Fibroblast of upper back skin (primary cell): ENCODE measurements at places on chromosomes 2 and 18.
A peak's percentile ranks its signal among the peaks of the same experiment; 100 is the strongest.

- DNase-seq = no peak
These were observed 50.2 kb upstream of the MRPL33 start for GRCh38 chr2:27721335-27721734.

DNA sequence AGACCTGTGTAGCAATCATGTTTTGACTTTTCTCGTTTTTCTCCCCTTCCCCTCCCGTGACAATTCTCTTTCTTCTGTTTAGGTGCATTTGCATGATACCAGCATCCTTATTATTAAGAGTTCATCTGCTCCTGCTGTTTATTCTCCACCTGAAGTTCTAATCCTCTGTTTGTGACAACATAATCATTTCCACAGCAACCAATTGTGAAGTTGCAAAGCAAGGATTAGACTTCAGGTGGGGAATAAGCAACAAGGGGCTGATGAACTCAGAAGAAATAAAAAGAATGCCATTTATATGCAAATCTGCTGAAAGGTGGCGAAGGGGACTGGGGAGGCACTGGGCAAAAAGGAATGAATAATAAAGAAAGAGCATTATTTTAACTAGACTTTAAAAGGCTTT is 124.8 kb upstream of the LINC00305 start:
- no peak for DNase-seq

- DNase-seq = no peak
These were observed 522.5 kb downstream of the GALR1 start for GRCh38 chr18:77772177-77772576.

- DNase-seq = no peak
These were observed 62.7 kb upstream of the ARL4C start for GRCh38 chr2:234559609-234560008.

GRCh38 chr2:192070099-192070498 is 124.6 kb downstream of the TMEFF2 start:
- peak; percentile 36 for DNase-seq

GRCh38 chr2:138500592-138501424 is 762 bp upstream of the SPOPL start:
- no peak for DNase-seq

DNA sequence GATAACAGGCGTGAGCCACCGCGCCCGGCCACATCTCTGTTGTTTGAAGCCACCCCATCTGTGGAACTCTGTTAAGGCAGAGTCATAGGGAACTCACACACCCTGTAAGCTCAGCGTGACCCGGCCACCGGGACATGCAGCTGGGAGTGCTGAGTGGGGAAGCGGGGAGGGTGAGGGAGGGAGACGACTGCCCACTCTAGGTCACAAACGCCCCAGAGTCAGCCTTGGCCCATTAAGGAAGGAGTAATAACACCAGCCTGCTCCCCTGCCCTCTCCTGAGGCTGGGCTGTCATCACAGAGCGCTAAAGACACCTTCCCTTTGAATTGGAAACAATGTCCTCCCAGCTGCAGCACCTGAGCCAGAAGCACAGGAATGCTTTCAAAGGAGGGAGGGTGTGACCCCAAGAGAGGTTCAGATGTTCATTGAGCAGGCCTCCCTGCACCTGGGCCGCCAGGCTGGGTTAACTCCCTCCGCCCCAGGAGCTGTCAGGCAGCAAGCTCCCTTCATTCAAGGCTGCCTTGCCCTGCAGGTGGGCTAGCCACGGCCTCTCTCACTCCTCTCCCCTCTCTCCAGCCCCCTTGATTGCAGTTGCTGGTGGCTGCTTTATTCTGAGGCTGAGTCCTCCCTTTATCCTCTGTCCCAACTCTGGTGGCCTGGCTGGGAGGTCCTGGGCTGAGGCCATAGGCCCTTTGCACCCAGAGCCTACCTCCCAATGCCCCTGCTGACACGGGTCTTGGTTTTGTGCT is 77.2 kb upstream of the HPCAL1 start:
- no peak for DNase-seq

GRCh38 chr2:241465543-241465942 is 42.8 kb downstream of the STK25 start:
- no peak for DNase-seq

DNA sequence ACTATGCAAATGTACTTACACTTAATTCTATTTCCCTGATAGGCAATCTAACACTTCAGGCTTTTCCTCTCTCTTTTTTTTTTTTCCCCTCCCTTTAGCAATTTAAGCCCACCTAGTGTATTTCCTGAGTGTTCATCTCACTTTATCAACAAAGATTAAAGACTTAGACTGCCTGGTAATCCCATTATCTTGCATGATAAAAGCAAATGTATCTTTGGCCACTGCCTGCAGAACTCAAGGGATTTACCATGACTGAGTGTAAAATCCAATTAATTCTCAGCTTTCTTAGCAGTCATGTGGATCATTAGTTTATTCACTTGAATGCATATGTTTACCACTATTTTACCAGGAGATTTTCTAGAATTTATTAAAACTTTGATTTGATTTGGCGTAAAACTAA is 1102.2 kb upstream of the GYPC start:
- no peak for DNase-seq

DNA sequence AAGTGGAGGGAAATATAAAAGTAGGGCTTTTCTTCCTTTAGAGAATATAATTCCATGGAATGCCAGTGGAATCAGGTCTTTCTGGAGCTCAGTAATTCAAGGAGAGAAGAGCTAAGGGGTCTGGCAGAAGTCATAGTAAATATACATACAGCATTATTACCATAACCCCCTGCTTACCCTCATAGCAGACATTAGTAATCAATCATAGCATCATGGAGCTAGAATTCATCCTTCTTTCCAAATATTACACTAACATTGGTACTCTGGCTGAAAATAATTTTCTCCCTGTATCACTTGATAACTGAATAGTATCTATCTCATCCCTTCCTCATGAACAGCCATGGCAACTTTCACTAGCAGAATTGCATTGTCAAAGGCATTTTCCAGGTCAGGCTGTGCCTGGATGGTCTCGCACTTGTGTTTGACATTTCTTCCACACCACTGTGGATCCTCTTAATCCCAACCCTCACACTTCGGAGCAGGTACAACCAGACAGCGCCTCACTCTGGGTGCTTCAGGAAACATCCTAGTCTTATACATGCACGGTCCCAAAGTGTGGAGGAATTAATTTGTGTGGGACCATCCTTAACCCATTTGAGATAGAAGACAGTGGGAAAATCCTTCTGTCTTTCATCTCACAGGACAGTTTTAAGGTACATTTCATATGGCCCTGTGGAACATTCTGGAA is 84.2 kb upstream of the SEC11C start:
- no peak for DNase-seq

- no peak for DNase-seq
These were observed 183.8 kb downstream of the LRATD1 start for GRCh38 chr2:14816069-14817060.

DNA sequence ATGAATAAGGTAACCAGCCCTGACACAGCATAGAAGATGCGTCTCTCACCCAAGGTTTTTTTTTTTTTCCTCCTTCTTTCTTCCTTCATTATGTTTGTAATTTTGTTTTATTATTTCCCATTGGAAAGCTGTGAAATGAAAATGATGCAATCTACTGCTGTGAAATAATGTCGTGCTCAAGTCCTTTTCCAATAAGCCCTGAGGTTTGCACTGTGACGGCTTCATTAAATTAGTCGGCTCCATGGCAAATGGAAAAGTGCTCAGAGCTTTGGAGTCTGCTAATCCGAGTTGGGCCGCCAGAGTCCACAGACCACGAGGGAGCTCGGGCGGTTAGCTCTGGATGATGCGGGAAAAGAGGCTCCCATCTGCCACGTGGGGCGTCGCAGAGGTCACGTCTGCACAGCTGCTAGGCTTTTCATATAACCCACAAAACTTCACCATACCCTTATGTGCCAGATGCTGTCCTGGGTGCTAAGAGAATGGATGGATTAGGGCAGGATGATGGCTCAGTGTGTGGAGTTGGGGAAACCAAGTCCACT is 92.3 kb upstream of the CAPN13 start:
- no peak for DNase-seq

DNA sequence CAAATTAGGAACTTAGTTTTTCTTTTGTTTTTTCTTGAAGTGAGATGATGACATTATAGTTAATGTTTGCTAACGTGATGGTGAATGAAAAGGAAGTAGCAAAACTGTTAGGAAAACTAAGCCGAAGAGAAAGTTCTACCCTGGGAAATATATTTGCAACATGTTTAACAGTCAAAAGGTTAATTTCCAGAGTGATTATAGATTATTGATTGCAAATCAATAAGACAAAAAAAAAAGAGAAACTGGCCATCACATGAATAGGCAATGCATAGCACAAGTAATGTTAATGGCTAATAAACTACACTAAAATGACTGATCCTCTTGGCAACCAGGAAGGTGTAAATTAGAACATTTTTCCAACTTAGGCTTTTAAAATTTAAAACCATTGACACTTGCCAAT is 26.0 kb upstream of the AMMECR1L start:
- no peak for DNase-seq
